ENCODE measurements at places on chromosomes 2 and 18.

GRCh38 chr18:52499016-52499415 lies 159.0 kb downstream of the DCC start:
- DNase-seq: no peak

DNA sequence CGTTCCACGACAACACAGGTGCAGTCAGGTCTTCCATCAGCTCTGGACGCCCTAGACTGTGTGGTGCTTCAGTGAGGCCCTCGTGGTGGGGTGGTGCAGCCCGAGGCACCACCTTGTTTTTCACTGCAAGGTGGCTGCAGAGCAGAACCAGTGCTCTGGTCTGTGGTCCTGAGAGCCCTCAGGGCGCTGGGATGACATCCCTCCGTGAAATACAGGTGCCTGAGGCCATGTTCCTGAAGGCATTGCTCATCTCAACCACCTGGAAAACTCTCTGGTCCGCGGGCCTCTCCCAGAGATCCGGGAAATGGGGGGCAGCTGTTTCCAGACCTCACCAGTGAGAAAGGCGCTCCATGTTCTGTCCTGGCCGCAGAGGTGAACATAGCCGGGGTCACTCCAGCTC lies 119.2 kb downstream of the ACOXL start:
- no peak for DNase-seq

GRCh38 chr2:25030702-25031101 lies 11.2 kb upstream of the EFR3B start:
- no peak for DNase-seq

DNA sequence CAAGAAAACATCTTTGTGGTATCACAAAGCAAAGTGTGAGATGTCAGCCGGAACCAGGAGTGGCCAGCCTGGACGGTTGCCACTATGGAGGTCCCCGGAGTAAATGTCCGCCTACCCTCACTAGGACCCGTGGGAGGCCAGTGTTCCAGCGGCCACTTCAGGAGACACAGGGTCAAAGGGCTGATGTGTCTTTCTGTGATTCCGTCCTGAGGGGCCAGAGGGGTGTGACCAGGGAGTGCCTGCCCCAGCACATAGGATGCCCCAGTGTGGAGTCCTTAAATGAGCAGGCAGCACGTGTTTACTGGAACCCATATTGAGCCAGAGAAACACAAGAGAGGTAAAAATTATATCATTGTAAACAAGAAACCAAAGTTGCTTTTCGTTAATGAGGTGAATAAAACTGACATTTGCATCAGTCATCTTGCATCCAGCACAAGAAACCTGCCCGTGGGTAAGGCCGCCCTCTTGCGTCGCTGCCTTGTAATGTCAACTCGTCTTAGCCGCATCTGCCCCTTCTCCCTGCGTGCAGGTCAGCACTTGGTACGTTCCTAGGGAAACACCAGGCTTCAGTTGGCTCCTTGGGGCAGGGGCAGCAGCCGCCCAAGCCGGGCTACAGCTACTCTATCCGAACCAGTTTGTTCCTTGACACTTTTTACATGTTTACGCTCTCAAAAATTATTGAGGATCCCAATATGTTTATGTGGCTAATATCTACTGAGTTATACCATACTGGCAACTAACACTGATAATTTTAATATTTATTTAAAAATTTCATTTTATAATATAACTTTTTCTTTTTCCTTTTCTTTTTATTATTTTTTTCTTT lies 46.7 kb upstream of the LAPTM4A start:
- peak; percentile 41 for DNase-seq

DNA sequence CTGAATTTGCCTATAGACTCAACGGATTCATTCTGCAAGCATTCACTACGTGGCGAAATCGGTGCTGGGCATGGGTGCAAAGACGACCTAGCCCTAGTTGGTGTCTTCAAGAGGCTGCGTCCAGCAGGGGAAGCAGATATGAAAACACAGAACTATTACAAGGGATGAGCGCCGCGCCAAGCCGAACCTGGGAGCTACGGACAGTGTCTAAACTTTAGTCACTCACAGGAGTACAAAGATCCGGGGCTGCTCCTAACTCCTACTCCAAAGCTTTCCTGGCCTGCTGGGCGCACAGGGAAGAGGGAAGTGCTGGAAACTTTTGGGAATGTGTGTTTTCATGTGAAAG lies 732 bp upstream of the ANXA4 start:
- no peak for DNase-seq

- DNase-seq: no peak
These were observed 2.0 kb upstream of the CHRND start for GRCh38 chr2:232523682-232524597.

DNA sequence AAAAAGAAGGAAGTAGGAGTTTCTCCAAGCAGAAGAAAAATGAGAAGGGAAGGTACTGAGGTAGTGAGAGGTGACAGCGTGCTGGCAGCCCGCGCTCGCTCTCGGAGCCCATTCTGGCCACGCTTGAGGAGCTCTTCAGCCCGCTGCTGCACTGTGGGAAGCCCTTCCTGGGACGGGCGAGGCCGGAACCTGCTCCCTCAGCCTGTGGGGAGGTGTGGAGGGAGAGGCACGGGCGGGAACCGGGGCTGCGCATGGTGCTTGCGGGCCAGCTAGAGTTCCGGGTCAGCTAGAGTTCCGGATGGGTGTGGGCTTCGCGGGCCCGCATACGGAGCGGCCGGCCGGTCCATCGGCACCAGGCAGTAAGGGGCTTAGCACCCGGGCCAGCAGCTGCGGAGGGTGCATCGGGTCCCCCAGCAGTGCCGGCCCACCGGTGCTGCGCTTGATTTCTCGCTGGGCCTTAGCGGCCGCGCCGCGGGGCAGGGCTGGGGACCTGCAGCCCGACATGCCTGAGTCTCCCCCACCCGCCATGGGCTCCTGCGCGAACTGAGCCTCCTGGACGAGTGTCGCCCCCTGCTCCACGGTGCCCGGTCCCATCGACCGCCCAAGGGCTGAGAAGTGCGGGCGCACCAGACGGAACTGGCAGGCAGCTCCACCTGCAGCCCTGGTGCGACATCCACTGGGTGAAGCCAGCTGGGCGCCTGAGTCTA lies 11.1 kb upstream of the CYS1 start:
- no peak for DNase-seq

GRCh38 chr18:13548106-13548819 lies 178.1 kb downstream of the FAM210A start:
- no peak for DNase-seq

- no peak for DNase-seq
These were observed 156.1 kb downstream of the MSH2 start for GRCh38 chr2:47558768-47559684.

DNA sequence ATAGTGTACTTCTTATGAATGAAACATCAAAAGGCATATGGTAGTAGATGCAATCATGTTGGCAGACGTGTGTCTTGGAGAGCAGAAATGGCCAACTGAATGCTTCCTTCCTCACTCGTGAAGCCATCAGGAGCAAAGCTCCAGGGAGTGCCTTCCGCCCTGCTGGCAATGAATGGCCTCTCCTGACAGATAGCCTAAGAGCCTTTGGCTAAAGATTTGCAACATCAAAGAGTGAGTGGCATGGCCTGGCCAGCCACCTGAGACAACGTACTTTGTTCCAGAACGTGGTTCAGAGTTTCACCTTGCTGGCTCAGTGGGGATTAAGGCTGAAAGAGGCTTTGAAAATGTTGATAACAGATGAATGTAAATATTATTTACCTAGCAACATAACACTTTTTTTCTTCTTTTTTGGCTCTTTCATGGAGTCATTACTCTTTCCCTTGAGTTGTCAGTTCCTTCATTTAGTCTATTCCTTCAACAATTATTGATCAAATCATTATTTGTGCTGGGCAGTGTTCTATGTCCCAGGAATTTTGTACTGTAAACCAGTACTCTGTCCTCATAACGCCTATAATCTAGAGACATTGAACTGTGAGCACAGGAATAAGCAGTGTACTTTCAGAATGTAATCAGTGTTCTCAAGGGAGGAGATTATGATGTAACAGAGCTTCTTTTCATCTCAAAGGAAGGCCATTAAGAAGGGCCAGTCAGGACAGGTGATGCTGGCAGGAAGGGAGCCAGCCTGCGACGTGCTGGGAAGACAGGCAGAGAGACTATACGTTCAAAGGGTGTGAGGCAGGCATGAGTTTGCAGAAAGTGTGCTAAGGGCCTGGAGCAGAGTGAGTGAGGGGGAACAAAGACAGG lies 59.4 kb upstream of the SH3RF3 start:
- DNase-seq: no peak

- DNase-seq: no peak
These were observed 14.7 kb downstream of the CASP8 start for GRCh38 chr2:201275069-201275468.

- DNase-seq: no peak
These were observed 1.6 kb downstream of the KLHL30 start for GRCh38 chr2:238140040-238140439.

DNA sequence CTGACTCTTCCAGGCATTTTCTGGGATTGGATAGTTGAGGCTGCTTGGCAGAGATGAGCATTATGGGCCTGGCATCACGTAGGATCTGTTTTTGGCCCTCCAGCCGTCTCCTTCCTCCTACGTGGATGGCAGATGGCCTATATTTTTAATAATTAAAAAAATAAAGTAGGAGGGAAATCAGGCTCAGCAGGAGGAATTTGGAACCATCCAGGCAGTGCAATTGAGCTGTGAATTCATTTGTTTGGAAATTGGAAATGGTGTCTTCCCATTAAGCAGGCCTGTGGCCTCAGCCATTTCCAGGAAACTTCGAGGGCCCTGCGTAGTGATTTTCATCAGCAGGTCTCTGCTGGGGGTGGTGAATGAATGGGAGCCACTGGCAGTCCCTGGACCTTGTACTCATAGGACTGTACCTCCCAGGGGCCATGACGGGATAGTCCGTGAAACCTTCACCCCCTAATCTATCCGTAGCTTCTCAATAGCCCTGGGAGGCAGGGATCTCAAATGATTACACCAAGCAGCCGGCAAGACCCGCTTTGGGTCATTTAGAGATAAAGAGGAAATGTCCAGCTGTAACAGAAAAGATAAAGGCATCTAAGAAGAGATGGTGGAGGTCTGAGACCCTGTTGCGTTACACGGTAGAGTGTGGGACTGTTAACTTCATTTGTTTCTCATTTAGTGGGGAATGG lies 73.1 kb upstream of the TNP1 start:
- no peak for DNase-seq

DNA sequence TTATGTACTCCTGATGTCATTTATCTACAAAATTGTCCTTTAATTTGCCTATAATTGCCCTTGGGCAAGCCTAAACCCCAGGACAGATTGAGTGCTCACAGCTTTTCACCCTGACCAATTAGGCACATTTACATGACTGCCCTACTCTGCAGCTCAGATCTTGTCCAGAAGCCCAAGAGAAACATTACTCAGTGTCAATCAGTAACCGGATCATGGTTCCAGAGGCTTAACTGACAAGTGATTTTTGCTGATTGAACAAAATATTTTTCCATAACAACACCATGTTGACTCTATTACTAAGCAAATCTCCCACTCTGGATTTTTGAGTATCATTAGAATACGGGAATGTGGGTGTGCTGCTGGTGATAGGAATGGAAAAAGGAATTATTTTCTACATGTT lies 465.4 kb upstream of the TNP1 start:
- no peak for DNase-seq

GRCh38 chr2:231378026-231378722 lies 17.3 kb upstream of the B3GNT7 start:
- DNase-seq: no peak

- DNase-seq: no peak
These were observed 31.0 kb upstream of the MSH6 start for GRCh38 chr2:47751856-47752414.

GRCh38 chr18:12884406-12885323 lies 628 bp upstream of the PTPN2 start:
- no peak for DNase-seq

DNA sequence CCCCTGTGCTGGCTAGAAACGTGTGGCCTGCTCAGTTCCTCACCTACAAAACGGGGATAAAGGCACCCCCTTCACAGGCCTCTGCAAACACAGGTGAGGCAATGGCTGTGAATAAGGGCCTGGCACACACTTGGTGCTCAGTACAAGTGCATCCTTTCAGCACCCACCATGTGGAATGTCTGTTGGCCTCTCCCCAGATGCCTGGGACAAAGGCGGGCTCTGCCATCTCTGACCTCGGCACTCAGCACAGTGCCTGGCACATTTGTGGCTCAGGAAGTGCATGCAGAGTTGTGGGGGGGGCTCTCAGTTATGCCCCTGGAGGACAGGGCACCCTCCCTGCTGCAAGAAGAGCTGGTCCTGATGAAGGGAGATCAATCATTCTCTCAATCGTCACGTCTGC lies 224.6 kb upstream of the RAB6C start:
- DNase-seq: no peak

DNA sequence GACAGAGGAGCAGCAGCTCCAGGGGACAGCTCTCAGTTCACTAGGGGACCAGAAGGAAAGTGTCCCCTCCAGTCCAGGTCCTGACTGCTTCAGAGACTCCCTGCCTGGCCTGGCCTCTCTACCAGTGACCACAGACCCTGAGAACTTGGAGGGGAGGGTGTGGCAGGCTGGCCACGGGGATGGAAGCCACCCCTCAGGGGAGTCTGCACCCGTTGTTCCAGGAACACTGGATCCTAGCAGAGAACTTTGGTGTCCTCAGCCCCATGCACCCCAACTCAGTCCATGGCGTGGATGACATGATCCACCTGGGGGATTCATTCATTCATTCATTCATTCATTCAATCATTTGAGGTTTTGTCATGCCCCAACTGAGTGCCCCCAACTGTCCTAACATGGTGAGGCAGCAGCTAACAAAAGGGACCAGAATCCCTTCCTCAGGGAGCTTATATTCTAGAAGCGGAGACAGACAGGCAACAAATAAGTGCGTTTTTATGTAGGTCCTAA lies 31.9 kb downstream of the MYO7B start:
- DNase-seq: no peak

DNA sequence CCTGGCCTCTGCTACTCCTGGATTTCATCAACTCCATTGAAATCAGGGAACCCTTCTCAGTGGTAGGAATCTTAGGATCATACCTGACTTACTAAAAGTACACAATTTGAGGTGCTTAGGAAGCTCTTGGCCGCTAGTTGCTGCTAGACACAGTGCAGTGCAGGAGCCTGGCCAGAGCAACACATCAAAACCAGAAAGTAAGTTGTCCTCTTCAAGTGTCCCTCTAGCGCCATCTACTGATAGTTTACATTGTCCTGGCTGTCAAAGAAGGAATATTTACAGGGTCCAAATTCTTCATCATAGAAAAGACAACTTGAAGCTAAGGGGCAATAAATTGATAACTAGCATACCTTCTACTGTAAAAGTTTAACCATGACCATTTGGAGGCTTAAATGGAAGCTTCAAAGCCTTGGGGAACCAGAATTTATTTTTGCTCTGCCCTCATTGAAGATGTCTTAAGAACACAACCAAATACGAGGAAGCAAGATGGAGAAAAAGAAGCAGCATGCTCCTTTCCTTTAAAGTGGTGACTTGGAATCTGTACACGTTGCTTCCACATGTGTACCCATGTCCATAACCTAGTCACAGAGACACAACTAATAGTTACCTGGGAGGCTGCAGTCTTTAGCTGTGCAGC lies 889.1 kb upstream of the GCFC2 start:
- DNase-seq: no peak

DNA sequence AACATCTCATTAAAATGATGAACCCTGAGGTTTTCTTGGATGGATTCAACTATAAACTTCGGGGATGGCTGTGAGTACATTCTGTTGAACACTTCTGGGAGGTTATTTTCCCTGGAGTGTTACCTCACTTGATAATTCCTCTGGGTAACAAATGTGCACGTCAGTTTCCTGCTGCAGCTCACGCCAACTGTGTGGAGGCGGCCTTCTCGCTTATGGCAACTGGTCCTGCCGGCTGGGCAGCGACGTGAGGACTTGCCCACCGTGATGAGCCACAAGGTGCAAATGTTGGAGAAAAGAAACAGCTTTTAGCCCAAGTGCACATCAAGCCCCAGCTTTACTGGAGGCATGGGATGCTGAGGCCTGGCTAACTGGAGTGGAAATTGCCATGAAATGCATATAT lies 15.9 kb downstream of the MYCN start:
- DNase-seq: no peak

Data from stimulated activated CD8-positive, alpha-beta memory T cell treated with anti-CD3 and anti-CD28 coated beads, Interleukin-2, amount 100 ng/mL, for 1 hour (primary cell).